Osteocyte (in vitro differentiated cells): ENCODE measurements at places on chromosomes 5 and 9. TPM values are rescaled to one million over a fixed set of nuclear protein-coding genes. Genes with fewer than 3 reads are reported as not detected.
A peak's percentile ranks its signal among the peaks of the same experiment; 100 is the strongest.

DNA sequence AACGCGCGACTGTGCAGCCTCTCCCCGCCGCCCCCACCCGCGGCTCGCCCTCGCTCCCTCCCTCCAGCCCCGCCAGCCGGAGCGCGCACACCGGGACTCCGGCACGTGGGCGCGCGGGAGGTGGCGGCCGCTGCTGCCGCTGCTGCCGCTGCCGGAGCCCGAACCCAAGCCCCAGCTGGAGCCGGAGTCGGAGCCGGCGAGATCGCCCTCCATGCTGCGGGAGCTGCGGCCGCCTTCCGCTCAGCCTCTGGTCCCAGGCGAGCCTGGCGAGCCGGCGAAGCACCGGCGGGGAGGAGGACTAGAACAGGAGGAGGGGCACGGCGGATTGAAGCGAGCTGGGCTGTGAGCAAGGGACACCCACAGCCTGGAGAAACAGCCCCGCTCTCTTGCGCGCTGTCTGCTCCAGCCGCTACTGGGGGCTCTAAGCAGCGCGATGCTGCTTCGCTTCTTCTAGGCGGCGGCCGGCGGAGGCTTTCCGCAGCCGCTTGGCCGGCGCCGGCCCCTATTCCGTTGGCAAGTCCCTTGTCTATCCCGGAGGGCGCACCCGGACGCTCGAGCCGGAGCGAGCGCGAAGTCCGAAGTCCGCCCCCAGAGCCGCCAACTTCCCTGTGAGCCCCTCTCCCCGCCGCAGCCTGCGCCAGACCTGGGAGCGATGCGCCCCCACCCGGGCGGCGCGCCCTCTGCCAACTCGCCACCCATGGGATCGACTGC, 598.7 kb upstream of the SGCD start:
- peak; percentile 88 for DNase-seq

DNA sequence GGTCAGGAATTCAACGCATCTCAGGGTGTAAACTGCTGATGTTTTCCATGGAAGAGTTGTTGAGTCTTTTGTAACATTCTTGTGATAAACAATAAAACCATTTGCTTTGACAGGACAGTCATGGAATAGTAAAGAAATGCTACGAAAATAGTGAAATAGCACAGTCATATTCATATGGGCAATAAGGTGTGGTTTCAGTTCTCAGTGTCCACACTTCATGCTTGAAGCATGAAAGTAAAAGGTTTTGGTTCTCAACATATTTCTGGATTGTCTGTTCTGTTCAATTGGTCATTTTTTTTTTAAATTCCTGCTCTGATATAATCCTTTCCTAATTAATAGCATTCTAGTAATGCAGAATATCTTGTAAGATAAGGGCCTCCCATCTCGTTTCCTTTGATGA, 467.6 kb upstream of the ZNF608 start:
- DNase-seq = no peak

The ITGA2 gene
- total RNA-seq = 0.30 and 0.44 TPM in 2 replicates

- DNase-seq = peak; percentile 64
Observed at GRCh38 chr5:172503925-172504700, 49.8 kb upstream of the SH3PXD2B start.

DNA sequence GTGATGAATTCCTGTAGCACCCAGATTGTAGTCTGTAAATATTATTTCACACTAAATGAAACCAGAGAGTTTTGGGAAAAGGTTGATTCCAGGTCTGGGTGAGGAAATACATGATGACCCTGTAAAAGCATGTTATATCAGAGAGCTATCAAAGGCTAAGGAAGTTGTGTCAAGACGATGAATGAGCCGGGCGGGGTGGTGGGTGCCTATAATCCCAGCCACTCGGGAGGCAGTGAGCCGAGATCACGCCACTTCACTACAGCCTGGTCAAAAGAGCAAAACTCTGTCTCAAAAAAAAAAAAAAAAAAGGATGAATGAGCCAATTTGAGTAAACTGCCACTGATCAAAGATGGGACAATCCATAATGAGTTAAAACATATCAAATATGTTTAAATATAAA, 29.2 kb downstream of the IL6ST start:
- no peak for DNase-seq

DNA sequence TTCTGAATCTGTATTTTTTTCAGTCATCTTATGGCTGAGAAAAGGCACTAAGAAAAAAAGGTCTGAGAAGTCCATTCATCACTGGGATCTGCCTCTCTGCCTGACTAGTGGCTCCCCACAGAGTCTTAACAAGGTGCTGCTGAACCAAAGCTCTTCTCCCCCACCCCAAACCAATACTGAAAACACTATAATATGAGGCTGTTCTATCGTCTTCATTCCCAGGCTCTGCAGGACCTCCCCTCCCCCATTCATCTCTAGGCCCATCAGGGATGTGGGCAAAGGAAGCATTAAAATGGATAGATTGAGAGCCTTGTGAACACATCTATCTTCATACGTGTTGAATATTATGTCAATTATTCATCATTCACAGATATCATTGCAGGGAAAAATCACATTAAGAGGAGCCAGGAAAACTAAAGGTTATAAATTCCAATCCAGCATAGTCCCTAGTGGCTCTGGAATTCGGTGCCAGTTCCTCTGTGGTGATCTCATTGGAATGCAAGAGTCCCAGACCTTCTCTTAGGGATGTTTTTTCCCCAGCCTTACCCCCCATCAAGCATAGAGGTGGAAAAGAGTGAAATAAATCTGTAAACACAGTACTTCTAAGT, 44.3 kb upstream of the GPR151 start:
- DNase-seq = no peak
